ENCODE measurements at places on chromosomes 13 and 19.

- ATAC-seq: no peak
Observed at GRCh38 chr19:48959341-48960239, 4.9 kb downstream of the BAX start.

- ATAC-seq: no peak
Observed at GRCh38 chr19:16293118-16294091, 31.2 kb upstream of the KLF2 start.

GRCh38 chr13:34412817-34413375, 529.2 kb upstream of the NBEA start:
- no peak for ATAC-seq

- no peak for ATAC-seq
Observed at GRCh38 chr13:71722206-71722605, 144.8 kb downstream of the DACH1 start.

- ATAC-seq: no peak
Observed at GRCh38 chr13:23859904-23860303, 29.3 kb downstream of the MIPEP start.

DNA sequence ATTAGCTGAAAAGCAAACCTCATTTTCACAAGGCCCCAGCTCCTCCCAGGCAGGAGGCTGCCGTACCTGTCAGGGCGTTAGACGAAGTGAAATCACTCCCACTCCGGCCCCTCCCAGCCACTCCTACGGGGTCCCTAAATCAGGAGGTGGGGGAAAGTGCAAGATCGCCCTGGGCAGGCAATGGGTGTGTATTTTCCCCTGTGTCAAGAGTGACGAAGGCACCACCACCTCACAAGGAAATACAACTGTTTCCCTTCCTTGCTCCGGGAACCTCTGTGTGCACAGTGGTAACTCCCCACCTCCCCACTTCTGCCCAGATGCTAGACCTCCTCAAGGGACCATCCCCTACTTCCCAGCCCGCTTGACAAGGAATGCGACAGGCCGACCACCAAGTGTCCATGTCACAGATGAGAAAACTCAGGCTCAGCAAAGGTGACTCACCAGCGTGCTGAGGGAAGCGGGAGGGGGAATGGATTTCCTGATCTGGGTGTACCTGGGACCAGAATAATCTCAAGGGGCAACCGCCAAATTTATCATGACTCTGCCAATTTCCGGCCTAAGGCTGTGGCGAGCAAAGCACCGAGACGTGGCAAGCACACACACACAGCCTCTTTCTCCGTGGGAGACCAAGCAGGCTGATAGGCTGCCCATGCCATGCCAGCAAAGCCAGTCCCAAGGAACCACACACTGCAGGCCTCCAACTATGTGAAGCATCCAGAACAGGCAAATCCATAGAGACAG, 7.3 kb downstream of the PPP6R1 start:
- no peak for ATAC-seq

- ATAC-seq: no peak
Observed at GRCh38 chr13:39374741-39375189, 228.2 kb downstream of the LHFPL6 start.

DNA sequence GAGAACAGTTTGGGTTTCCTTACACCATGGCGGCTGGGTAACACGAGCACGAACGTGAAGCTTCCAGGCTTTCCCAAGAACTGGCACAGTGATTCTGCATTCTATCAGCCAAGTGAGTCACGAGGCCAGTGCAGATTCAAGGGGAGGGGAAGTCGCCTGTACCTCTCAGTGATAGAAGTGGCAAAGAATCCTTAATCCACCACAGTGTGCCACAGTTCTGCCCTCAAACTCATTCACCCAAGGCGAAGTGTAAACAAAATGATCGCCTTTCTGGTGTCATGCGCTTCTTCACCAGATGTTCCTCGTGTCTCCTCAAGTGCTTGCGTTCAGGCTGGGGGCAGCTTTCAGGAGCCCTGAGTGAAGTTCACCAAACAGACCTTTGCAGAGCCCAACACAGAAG, 24.9 kb upstream of the AMER2 start:
- ATAC-seq: no peak

All from activated CD4-positive, CD25-positive, alpha-beta regulatory T cell treated with anti-CD3 and anti-CD28 coated beads, Interleukin-2, amount 50 U/mL, for 24 hours (primary cell).